ENCODE measurements at places on chromosomes 16 and 17. TPM values are rescaled to one million over a fixed set of nuclear protein-coding genes. Genes with fewer than 3 reads are reported as not detected.

KRTAP4-5 gene
- not detected for total RNA-seq

NTN3 gene
- total RNA-seq, result 0.29 TPM

C17orf78 gene
- total RNA-seq, result not detected

DLG4 gene
- 21.2 TPM for total RNA-seq

TBC1D10B gene
- total RNA-seq, result 27.8 TPM

SPATA20 gene
- total RNA-seq, result 53.4 TPM

SLC35G6 gene
- total RNA-seq, result not detected

PRSS33 gene
- not detected for total RNA-seq

TMC8 gene
- total RNA-seq, result 6.4 TPM

GGT6 gene
- total RNA-seq, result not detected

HASPIN gene
- total RNA-seq, result 0.24 TPM

MYH2 gene
- total RNA-seq, result not detected

KRTAP4-6 gene
- not detected for total RNA-seq

SPNS2 gene
- total RNA-seq, result 16.2 TPM

BCKDK gene
- 29.8 TPM for total RNA-seq

CLDN7 gene
- 4.4 TPM for total RNA-seq

KCNJ18 gene
- total RNA-seq, result not detected

AANAT gene
- total RNA-seq, result not detected

COPZ2 gene
- 136 TPM for total RNA-seq

CDRT4 gene
- total RNA-seq, result 4.5 TPM

HBZ gene
- not detected for total RNA-seq

MYO19 gene
- 36.4 TPM for total RNA-seq

IRX3 gene
- total RNA-seq, result 4.4 TPM

KRT17 gene
- total RNA-seq, result 2.8 TPM

SPNS3 gene
- total RNA-seq, result 0.32 TPM

PRSS53 gene
- 1.5 TPM for total RNA-seq

CIAO2B gene
- 60.3 TPM for total RNA-seq

FCSK gene
- 10.7 TPM for total RNA-seq

LRRC37A3 gene
- total RNA-seq, result 8.7 TPM

PRSS27 gene
- total RNA-seq, result 1.4 TPM

CEMP1 gene
- not detected for total RNA-seq

NXPH3 gene
- total RNA-seq, result 57.1 TPM

CA7 gene
- not detected for total RNA-seq

MT4 gene
- not detected for total RNA-seq

CFAP52 gene
- total RNA-seq, result not detected

ZNF205 gene
- total RNA-seq, result 8.3 TPM

SBK1 gene
- total RNA-seq, result 0.09 TPM

PDIA2 gene
- 0.86 TPM for total RNA-seq

TPPP3 gene
- total RNA-seq, result 8.2 TPM

ZNF469 gene
- 6.2 TPM for total RNA-seq

CSH2 gene
- total RNA-seq, result not detected

Data from posterior vena cava (tissue), 2 donors.